Activated T-cell treated with anti-CD3 and anti-CD28 coated beads, Interleukin-2, amount 50 U/mL, for 72 hours (primary cell): ENCODE measurements at places on chromosomes 7 and 10.

DNA sequence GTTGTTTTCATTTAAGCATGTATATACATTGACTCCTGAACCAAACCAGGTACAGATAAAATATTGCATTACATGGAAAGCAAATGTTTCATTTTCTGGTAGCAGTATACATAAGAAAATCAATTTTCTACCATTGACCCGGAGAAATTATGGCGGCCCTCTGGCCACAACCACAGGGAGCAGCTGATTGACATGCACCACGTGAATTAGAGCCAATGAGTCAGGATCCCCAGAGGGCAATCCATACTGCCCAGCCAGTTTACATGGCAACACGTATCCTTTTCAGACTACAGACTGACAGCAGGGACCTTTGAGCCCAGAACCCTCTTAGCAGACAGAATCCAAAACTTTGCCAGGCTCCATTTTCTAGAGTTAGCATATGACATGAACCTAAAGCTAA is 272.2 kb upstream of the NEBL start:
- H3K27ac ChIP-seq = no peak overlapping the region
- H3K27me3 ChIP-seq = peaks cover 30% of the 10 kb centered on the region
- H3K4me1 ChIP-seq = no peaks in the 10 kb centered on the region
- H3K36me3 ChIP-seq = no peaks in the 10 kb centered on the region
- H3K4me3 ChIP-seq = no peak overlapping the region

GRCh38 chr10:109835257-109835656 is 88.1 kb downstream of the XPNPEP1 start:
- H3K27ac ChIP-seq = no peak overlapping the region
- no peak for DNase-seq
- no peak overlapping the region for H3K4me3 ChIP-seq
- H3K4me1 ChIP-seq = peaks cover 5% of the 10 kb centered on the region
- H3K36me3 ChIP-seq = no peaks in the 10 kb centered on the region
- peaks cover 9% of the 10 kb centered on the region for H3K27me3 ChIP-seq

DNA sequence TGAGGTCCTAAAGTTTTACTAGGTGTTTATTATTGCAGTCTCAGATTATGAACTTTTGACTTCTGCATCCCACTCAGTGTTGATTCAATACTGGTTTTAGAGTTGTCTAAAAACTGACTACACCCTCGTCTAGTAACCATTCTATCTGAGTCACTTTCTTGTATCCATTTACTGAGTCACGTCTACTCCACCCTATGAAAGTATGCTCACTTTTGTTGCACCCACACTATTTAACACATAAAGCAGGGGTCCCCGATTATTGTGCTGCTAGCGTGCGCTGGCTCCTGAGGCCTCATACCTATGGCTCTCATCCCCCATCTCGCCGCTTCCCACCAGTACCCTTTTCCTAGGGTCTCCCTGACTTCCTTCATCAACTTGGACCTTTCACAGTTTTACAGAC is 2.0 kb downstream of the SAMD9 start:
- H3K4me3 ChIP-seq = peak overlapping the region; percentile 54
- H3K27me3 ChIP-seq = no peaks in the 10 kb centered on the region
- H3K27ac ChIP-seq = peak overlapping the region; percentile 79
- peak; percentile 18 for DNase-seq
- H3K36me3 ChIP-seq = peaks cover 29% of the 10 kb centered on the region
- peaks cover 41% of the 10 kb centered on the region for H3K4me1 ChIP-seq

- H3K4me3 ChIP-seq = no peak overlapping the region
- DNase-seq = no peak
- H3K27ac ChIP-seq = no peak overlapping the region
Observed at GRCh38 chr7:122884186-122884585, 2.1 kb downstream of the CADPS2 start.

- peak; percentile 25 for DNase-seq
- H3K36me3 ChIP-seq = no peaks in the 10 kb centered on the region
- H3K27me3 ChIP-seq = peaks cover 11% of the 10 kb centered on the region
- no peak overlapping the region for H3K27ac ChIP-seq
- H3K4me1 ChIP-seq = peaks cover 10% of the 10 kb centered on the region
Observed at GRCh38 chr10:90319188-90319914, 538.5 kb downstream of the HTR7 start.

GRCh38 chr7:108265007-108265406 is 134.8 kb upstream of the LAMB4 start:
- H3K4me1 ChIP-seq = no peaks in the 10 kb centered on the region
- H3K36me3 ChIP-seq = no peaks in the 10 kb centered on the region
- H3K4me3 ChIP-seq = no peak overlapping the region
- H3K27ac ChIP-seq = no peak overlapping the region

GRCh38 chr10:4234661-4235060 is 449.7 kb upstream of the KLF6 start:
- no peak overlapping the region for H3K4me3 ChIP-seq
- peak overlapping the region; percentile 51 for H3K27ac ChIP-seq
- H3K36me3 ChIP-seq = peaks cover 2% of the 10 kb centered on the region
- DNase-seq = peak; percentile 5
- H3K27me3 ChIP-seq = peaks cover 6% of the 10 kb centered on the region

DNA sequence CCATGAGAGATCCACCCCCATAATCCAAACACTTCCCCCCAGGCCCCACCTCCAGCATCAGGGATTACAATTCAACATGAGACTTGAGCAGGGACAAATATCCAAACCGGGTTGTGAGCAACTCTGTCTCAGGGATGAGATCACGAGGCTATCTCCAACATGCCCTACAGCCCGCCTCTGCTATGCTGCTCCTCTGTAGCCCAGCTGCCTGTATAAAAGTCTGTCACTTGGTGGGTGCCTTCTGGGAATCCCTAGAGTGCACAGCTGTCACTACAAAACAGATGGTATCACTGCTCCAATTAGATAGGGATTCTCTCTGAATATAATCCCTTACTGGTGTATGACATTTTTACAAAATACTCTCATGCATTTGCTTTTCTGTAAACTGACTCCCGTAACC is 114.9 kb upstream of the NANOS1 start:
- H3K36me3 ChIP-seq = no peaks in the 10 kb centered on the region
- no peak for DNase-seq
- H3K4me1 ChIP-seq = no peaks in the 10 kb centered on the region
- no peak overlapping the region for H3K4me3 ChIP-seq
